Calu3 (cell line): ENCODE measurements at places on chromosomes 2 and 18. TPM values are rescaled to one million over a fixed set of nuclear protein-coding genes. Genes with fewer than 3 reads are reported as not detected.

Gene FABP1
- not detected in 2 replicates for total RNA-seq

GRCh38 chr2:188979187-188980114, 5.3 kb downstream of the COL3A1 start:
- no peak for DNase-seq

DNA sequence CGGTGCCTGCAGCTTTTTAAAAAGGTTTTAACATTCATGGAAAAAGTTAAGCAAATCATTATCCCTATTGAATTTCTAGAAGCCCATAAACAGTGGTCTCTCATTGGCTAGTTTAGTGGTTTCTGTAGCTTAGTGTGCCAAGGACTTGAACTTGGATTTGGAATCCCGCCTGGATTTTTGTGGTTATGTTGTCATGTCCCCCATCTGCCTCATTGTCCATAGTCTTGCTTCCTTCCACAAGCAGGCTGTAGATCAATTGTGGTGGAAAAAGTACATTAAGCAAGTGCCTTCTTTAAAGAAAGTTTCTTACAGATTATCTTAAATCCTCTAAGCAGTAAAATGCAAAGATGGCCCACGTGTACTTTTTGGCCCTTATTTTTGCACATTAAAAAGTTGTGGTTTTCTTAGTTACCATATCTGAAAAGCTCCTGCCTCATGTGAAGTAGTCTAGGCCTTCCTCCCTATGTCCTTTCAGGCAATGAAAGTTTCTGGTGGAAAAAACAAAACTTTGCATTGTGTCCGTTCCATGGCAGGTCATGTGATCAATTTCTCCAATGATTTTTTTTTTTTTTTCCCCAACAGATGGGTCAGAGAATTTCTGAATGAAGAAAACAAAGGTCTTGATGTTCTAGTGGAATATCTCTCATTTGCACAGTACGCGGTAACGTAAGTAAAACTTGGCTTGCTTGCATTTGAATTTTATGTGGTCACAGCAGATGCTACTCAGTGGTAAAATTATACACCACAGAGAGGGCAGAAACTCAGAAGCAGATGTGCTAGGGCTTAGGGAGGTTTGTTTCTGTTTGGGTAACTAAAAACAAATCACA, 158.9 kb downstream of the PRPF40A start:
- DNase-seq = no peak

DNA sequence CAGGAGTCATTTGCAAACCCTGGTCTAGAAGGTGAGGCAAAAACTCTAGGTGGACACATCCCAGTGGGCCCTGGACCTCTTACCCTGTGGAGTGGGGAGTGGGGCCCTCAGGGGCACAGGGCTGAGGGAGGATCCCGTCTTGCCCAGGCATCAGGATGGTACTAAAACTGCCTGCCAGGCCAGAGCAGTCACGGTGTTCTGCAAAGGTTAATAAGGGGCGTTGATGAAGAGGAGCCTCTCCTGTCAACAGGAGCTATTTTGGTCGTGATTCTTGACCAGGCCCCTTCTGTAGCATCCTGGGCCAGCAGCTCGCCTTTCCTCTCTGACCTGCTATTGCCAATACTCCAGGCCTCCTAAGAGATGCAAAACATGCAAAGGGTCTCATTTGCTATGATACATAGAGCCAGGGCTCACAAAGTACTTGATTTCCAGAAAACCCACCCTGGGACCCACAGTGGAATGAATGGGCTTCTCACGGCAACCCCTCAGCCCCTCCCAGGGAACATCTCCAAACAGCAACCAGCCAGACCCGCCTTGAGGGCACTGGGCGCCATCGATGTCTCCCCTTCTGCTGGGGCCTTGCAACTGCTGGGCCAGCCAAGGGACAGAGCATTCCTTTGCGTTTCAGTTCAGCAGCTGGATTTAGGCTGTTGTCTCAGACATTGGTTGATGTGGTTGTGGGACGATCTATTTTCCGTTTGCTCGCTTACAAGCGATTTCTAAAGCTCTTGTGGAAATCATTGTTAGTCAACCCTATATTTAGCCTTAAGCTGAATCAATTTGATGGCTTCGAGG, 111.1 kb downstream of the PDCL3 start:
- DNase-seq = no peak

Gene LONRF2
- 8.7 and 9.7 TPM in 2 replicates for total RNA-seq

GRCh38 chr2:110888411-110888810, 156.0 kb downstream of the ACOXL start:
- DNase-seq = no peak

- DNase-seq = no peak
These were observed 77.1 kb downstream of the SMAD4 start for GRCh38 chr18:51107082-51107481.

GRCh38 chr2:166269322-166269721, 106.4 kb downstream of the SCN9A start:
- DNase-seq = no peak

Gene SP5
- total RNA-seq = 0.73 TPM in 2 replicates

- no peak for DNase-seq
These were observed 631 bp downstream of the GYPC start for GRCh38 chr2:126656431-126657147.

GRCh38 chr2:189933911-189934399, 128.6 kb downstream of the MSTN start:
- DNase-seq = no peak

- DNase-seq = no peak
These were observed 725.2 kb downstream of the CPS1 start for GRCh38 chr2:211281430-211282073.

Gene TCF7L1
- 2.9 and 3.0 TPM in 2 replicates for total RNA-seq

DNA sequence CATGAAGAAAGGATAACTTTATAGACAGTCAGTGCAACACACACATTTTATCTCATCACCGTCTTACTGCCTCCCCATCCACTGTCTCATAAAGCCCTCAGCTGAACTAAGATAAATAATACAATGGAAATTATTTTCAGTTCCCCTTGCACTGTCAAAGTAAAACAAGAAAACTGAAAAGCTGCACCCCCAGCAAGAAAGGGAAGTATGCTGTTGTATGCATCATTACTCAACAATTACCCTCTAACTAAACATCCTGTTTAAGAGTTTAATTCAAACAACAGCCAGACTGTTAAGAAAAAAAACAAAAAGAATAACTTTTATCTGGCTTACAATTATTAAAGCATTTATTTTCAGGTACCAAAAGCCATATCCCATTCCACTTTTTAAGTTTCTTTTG, 25.0 kb downstream of the MPPE1 start:
- no peak for DNase-seq
